ENCODE measurements at places on chromosomes 2 and 18. TPM values are rescaled to one million over a fixed set of nuclear protein-coding genes. Genes with fewer than 3 reads are reported as not detected.
A peak's percentile ranks its signal among the peaks of the same experiment; 100 is the strongest.

DNA sequence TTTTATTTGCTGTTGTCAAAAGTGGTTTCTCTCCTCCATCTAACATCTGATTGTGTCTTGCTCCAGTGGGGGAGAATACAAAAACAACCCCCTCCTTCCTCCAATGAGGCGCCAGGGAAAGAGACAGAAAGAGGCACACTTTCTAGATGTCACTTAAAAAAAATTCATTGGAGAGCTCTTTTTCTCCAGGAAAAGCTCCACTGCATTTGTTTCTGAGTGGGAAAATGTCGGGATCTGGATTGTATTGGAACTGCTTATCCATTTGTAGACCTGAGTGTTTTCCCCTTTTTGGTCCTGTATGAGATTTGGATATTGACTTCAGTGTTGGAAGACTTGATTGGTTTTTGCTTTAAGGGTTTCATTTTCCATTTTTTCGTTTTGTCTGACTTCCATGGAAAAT is 995 bp downstream of the MBD5 start:
- no peak for DNase-seq

GRCh38 chr2:153394686-153395085 is 83.9 kb downstream of the RPRM start:
- no peak for DNase-seq

DNA sequence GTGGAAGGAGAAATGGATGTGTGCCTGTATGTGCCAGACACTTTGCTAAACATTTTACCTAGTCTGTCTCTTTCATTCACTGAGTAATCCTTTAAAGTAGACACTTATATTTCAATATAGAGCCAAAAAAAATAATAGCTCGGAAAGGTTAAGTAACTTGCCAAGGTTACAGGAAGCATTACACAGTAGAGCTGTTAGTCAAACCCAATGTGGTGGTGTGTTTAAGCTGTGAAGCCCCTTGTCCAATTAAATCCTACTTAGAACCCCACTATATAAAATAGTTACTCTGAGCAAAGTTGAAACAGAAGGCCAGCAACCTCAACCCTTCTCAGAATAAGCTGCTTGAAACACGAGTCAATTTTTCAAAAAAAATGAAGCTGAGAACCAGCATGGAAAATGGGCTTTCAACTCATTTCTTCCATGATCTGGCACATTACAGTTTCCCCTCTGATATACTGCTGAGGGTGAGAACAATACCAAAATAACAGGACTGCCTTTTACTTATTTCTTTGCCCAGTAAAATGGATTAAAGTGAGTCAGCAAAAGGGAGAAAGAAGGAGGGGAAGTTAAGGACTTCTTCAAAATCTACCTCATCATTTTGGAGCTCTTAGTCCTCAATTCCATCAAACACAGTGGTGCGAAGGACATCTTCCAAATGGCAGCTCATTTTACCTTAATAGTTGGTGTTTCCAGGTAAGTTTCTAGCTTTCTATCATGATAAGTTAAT is 7.9 kb downstream of the RDH14 start:
- DNase-seq = no peak

DNA sequence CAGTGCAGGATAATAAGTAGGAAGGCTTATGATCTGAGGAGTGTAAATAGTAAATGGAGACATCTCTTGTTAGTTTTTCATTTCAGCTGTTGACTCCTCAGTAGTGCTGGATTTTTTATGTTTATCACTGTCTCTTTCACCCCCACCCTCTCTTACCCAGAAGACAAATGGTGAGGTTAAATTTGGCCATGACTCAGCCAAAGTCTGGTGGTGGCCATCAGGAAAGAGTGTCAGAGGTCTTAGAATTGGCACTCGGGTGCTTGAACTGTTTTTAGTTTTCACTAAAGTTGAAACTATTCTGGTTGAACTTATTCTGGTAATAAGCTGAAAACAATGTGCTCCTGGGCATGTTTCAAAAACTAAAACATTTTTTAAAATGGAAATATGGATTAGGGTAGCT is 123.3 kb downstream of the FHOD3 start:
- no peak for DNase-seq

CFAP65 gene
- 3.9 TPM for polyA plus RNA-seq

DNA sequence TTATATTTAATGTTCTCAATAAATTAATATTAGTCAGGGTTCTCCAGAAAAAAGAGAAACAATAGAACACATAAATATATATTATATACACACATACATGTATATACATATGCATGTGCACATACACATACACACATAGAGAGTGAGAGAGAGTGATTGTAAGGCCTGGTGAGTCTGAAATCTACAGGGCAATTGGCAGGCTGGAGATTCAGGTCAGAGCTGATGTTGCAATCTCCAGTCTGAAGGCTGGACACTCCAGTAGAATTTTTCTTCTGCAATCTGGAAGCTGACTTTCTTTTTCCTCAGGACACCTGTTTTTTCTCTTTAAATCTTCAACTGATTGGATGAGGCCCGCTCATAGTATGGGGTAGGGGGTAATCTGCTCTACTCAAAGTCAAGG is 3.2 kb downstream of the TMEM182 start:
- no peak for DNase-seq

- DNase-seq = peak; percentile 65
These were observed 40.1 kb downstream of the RTN4 start for GRCh38 chr2:55010149-55010591.

CD302 gene
- 44.5 TPM for polyA plus RNA-seq

CNGA3 gene
- 0.13 TPM for polyA plus RNA-seq

TMEM247 gene
- not detected for polyA plus RNA-seq

ATP6V1B1 gene
- polyA plus RNA-seq = 0.33 TPM

BOLL gene
- not detected for polyA plus RNA-seq

GRCh38 chr2:189095101-189095500 is 84.5 kb downstream of the COL5A2 start:
- DNase-seq = no peak

RAB6C gene
- 0.02 TPM for polyA plus RNA-seq

DNA sequence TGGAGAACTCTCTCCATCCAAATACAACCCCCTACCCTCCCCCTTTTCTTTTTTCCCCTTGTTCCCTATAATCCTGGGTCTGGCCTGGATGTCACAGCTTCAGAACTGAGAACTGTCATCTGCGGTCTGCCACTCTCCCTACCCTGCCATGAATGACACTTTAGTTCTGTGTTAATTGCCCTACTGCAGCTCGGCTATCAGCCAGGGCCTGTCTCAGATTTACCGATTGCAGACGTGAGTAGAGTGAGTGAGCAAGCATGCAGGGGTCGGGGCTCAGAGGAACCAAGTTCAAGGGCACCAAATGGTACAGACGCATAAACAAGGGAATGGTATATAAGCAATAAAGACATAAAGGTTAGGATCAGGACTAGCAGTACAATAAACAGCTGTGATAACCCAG is 967.8 kb downstream of the BCL11A start:
- DNase-seq = peak; percentile 21

DNA sequence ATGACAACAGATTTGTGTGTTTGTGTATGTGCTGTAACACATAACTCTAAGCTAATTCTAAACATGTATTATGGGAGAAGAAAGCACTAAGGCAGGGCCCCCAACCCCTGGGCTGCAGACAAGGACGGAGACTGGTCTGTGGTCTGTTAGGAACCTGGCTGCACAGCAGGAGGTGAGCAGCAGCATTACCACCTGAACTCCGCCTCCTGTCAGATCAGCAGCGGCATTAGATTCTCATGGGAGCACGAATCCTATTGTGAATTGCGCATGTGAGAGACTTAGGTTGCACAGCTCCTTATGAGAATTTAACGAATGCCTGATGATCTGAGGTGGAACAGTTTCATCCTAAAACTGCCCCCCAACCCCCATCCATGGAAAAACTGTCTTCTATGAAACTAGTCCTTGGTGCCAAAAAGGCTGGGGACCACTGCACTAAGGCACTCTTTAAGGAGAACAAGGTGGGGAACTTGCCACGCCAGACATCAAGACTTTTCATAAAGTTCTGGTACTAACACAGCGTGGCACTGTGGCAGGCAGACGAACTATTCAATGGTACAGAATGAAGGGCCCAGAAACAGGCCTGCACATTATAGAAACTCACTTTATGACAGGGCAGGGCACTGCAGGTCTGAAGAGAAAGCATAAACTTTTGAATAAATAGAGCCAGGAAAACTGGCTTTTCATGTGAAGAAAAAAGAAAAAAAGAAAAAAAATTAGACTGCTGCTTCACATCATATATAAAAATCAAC is 14.0 kb downstream of the REEP1 start:
- DNase-seq = no peak

DNA sequence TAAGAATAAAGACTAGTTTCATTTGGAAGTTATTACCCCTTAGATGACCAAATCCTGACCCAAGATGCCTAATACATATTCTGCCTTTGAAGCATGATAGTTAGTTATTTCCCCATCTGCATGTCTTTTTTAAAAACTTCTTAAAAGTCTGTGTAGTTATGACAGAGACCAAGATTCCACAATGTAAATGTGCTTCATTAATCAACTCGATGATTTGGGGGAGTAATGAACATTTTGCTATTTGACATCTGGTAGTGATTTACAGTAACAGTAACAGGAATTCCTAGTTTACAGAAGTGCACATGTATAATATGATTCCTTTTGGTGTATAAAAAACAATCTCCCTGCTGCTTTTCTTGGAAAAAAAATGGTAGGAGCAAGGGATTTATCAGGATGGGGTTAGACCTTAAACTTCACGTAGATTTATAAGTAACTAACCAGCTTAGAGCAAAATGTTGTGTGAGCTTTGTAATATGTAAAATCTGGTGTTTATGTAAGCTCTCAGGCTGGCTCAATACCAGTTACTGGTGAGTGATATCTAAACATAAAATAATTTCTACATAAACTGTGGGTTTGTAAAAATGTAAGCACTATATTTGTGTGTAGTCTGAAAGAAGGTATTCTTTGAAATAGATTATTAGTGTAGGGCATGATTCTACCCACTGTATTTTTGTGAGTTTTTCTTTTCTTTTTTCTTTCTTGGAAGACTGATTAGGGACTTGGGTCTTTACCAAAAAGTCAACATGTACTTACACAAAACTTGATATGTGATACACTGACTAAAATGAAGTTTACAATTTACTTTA is 641.6 kb downstream of the EPHA4 start:
- peak; percentile 74 for DNase-seq

DNA sequence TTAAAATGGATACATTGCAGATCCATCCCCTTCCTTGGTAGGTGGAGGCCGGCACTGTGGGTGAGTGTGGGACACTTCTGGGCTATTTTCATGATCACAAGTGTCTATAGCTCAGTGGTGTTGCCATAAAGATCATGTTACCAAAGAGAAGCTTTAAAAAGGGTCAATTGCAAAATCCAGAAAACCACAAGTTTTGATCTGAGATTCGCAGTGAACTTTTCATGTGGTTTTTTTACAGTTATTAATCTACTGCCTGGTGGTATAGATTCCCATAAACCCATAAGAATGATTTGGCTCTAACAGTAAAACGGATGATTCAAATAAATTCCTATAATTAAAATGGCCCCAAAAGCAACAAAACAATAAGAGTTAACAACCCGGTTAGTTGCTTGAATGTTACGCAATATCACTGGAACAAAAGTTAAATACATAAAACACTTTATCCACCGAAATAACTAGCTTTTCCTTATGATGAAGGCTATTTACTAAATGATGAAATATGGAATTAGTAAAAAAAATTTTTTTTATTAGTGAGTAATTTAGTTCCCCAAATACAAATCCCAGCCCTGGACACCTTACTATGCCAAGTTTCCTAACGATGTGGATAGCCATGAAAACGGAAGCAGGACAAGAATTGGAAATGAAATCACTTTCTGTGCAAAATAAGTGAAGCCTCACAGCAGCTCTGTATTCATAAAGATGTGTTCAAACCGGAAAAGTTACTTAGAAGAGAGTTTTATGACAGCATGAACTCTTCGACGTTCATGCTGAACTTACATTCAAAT is 95.6 kb upstream of the THOC1 start:
- peak; percentile 77 for DNase-seq

DNA sequence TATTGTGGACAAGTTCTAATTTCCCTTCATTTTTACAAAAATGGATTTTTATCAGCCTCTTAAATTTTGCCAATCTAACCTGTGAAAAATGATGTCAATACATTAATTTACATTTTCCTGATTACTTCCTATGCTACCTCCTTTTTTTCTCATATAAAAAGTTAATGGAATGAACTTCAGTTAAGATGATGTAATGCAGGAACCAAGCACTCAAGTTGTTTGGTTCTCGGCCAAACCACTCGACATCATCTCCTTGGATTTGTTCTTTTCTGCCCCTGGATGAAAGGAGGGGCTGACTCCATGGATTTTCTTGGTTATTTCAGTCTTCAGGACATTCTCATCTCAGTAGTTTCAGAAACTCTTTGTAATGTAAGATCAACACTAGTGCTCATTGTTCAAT is 253.1 kb upstream of the NXPH2 start:
- DNase-seq = peak; percentile 55

Data from lung (tissue), 17 donors.